ENCODE measurements at places on chromosomes 12 and 14. TPM values are rescaled to one million over a fixed set of nuclear protein-coding genes. Genes with fewer than 3 reads are reported as not detected.

DNA sequence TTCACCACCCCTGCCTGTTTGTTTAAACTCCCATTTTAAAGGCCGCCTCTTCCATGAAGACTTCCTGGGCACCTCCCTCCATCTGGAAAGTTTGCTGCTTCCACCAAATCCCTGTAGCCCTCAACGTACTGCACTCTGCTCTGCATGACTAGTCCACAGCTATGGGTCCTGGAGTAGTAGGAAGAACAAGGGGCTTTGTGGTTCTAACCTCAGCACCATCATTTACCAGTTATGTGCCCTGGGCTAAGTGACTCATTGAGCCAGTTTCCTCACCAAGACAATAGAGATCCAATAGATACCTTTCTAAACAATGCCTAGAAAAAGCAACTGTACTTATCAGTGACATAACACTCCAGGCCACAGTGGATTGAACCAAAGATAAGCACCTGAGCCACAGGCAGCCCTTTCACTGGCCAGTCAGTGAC is 8.5 kb upstream of the LTBP2 start:
- DNase-seq: no peak

The CCDC196 gene
- total RNA-seq: not detected

DNA sequence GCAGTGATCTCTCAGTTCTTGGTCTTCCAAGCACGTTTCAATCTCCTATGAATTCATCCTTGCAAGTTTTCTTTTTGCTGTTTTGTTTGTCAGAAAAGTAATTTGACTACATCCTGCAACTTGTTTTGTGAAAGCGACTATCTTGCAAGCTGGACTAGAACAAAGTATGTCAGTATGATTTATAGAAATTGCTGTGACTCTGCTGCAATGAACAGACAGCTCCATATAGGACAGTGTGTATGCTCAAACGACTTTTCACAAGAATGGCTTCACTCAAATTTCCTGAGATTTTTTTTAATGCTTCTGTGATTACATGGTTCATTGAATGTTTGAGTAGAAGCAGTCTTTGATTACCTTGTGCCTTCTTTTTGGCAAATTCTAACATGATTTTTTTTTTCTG is 123.5 kb upstream of the TRHDE start:
- no peak for DNase-seq

- DNase-seq: peak; percentile 45
Observed at GRCh38 chr14:101187816-101188570, 284.5 kb upstream of the RTL1 start.

The TDRD9 gene
- total RNA-seq: 4.0 TPM

DNA sequence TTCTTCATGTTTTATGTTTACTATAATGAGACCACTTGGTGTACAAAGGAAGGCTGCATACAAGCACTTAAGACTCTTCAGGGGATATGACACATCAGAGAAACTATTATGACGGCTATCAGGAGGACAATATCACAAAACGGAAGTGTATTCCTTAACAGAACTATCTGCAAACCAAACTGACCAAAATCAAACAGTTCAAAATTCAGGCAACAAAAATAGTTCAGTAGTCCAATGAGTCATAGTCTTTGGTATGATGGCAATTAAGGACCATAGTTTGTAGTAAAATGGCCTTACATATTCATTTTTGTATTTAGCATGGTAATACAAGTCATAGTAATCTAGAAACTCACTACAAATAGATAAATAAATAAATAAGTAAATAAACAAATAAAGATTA is 1638.7 kb upstream of the SEL1L start:
- no peak for DNase-seq

The GPRC5D gene
- total RNA-seq: not detected

The ADIPOR2 gene
- total RNA-seq: 48.8 TPM

GRCh38 chr14:68922201-68922621 is 56.9 kb downstream of the ACTN1 start:
- DNase-seq: no peak

DNA sequence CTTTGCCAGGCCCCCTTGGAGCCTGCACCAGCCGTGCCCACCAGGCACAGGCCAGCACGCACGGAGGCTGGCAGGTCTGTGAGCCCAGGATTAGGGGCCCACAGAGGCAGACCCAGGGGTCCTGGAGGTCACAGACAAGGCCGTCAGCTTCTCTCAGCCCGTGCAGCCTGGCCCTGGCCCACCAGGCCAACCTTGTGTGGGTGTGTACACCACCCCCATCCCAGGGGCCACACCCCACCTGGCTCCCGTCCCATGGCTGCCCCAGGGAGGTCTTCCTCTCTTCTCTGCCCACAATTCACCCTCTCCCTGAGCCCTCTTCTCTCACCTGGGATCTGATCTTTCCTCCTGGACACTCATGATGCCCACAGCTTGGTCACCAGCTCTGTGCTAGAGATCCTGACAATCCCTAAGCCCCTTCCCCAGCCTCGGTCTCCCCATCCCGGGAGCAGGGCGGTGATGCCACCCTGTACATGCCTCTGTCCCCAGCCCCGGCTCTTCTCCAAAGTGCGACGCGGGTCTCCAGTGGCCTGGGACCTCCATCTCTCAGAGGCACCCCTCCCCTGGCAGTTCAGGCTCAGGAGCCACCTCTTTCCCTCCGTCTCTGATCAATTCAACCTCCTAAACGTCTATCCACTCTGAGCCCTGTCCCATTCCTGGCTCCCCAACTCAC is 31.1 kb upstream of the GPR132 start:
- peak; percentile 17 for DNase-seq

The CACNA2D4 gene
- 3.2 TPM for total RNA-seq

GRCh38 chr14:92012121-92012748 is 27.6 kb downstream of the TRIP11 start:
- no peak for DNase-seq

GRCh38 chr12:71214511-71215285 is 56.9 kb upstream of the TSPAN8 start:
- DNase-seq: no peak

DNA sequence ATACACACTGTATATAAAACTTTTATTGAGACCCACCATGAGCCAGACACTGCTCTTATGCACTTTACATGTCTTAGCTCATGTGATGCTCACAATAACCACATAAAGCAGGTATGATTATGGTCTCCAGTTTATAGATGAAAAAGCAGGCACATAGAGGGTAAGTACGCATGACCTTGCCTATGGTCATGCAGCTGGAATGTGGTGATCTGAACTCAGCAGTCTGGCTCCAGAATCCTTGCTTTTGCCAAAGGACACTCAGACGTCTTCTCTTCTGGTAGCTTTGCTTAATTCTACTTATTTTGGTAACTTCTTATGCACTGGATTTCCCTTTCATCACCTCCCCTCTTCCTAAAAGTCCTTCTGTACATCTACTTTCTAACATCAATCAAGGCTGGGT is 103.3 kb upstream of the CRY1 start:
- DNase-seq: no peak

- no peak for DNase-seq
Observed at GRCh38 chr14:59688224-59689170, 111.9 kb upstream of the CCDC175 start.

The JPH4 gene
- total RNA-seq: 0.73 TPM

GRCh38 chr12:106760184-106760531 is 14.3 kb upstream of the RIC8B start:
- DNase-seq: no peak

- DNase-seq: no peak
Observed at GRCh38 chr14:70857496-70857890, 48.2 kb upstream of the MAP3K9 start.

Data from breast epithelium (tissue), 4 donors.